Testis (tissue), 5 donors: ENCODE measurements at places on chromosomes 5 and 9. TPM values are rescaled to one million over a fixed set of nuclear protein-coding genes. Genes with fewer than 3 reads are reported as not detected.

DNA sequence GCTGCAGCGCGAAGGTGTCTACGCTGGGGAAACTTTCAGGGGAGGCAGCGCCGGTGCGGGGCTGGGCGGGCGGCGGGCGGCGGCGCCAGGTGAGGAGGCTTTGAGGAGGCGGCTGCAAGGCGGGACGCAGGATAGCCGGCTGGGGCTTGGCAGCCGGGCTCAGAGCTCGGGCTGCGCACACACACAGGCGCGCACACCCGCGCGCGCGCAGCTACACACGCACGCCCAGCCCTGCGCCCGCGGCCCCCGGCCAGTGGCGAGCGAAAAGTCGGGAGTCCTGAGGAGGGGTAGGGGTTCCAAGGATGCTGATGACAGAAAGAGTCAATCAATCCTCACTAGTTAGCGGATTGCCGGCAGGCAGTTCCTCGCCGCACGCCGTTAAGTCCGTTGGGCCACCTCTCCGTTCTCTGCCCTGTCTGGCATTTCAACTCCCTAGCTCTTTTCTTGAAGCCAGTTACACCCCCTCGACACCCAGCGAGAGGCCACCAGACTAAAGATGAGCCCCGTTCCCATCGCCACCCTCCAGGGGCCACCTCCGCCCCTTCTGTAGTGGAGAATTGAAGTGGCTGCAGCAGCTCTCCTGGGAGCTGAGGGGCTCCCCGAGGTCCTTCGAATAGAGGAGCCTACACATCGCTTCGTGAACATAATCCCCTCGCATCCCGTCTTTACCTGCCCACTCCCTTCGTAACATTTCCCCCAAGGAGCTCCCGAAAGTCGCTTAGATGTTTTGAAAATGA is 1640.3 kb upstream of the C9orf72 start:
- H3K27me3 ChIP-seq, result no peaks in the 10 kb centered on the region
- peak; percentile 61 for DNase-seq
- H3K4me3 ChIP-seq, result peak within 1 kb of the TSS; percentile 46
- no peak within 1 kb of the TSS for H3K27ac ChIP-seq

GRCh38 chr5:135996611-135997010 is 32.2 kb upstream of the TGFBI start:
- no peak overlapping the region for H3K4me3 ChIP-seq
- no peaks in the 10 kb centered on the region for H3K27me3 ChIP-seq
- H3K27ac ChIP-seq, result no peak overlapping the region
- H3K4me1 ChIP-seq, result peaks cover 5% of the 10 kb centered on the region
- no peaks in the 10 kb centered on the region for H3K36me3 ChIP-seq

- no peak overlapping the region for H3K27ac ChIP-seq
- H3K27me3 ChIP-seq, result no peaks in the 10 kb centered on the region
- H3K4me1 ChIP-seq, result no peaks in the 10 kb centered on the region
- DNase-seq, result no peak
- no peaks in the 10 kb centered on the region for H3K36me3 ChIP-seq
Observed at GRCh38 chr9:24721621-24722020, 175.9 kb upstream of the IZUMO3 start.

Gene KLF4
- 84.8 TPM for total RNA-seq

GRCh38 chr9:105971986-105972385 is 277.6 kb downstream of the TMEM38B start:
- no peaks in the 10 kb centered on the region for H3K36me3 ChIP-seq
- no peaks in the 10 kb centered on the region for H3K27me3 ChIP-seq
- no peak overlapping the region for H3K27ac ChIP-seq
- no peaks in the 10 kb centered on the region for H3K4me1 ChIP-seq
- no peak for DNase-seq

DNA sequence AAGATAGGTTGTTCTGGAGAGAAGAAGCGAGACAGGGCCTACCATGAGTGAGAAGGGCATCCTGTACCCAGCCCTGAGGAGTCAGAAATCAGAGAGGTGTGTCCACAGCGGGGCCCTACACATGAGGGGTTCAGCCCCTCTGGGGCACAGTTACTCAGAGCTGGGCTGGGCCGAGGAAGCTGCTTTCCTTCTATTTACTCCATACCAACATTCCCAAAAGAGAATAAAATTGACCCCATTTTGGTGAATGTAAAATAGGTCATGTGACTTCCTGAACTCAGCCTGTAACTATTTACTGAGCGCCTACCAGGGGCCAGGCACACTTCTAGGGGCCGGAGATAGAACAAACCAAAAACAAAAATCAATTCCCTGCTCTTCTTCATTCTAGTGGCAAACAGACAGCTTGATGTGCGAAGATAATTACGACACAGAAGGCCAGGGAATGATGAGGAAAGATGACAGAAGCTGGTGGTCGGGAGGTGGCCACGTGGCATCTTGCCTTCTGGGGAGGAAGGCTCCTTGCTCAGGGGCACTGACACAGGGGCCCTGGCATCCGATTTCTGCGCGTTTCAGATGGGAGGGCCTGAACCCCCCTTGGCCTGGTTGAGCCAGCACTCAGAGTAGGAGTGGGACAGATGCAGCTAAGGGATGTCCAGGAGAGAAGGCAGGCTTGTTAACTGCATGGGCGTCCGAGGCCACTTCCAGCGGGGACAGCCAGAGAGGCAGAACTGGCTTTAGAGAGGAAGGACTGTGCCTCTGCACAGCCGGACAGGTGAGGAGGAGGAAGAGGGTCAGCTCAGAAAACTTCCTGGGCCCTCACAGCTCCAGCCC is 121.8 kb downstream of the NSG2 start:
- H3K27ac ChIP-seq, result peak overlapping the region; percentile 4
- H3K36me3 ChIP-seq, result no peaks in the 10 kb centered on the region
- DNase-seq, result no peak
- H3K4me1 ChIP-seq, result peaks cover 14% of the 10 kb centered on the region
- H3K4me3 ChIP-seq, result no peak overlapping the region
- H3K27me3 ChIP-seq, result no peaks in the 10 kb centered on the region

DNA sequence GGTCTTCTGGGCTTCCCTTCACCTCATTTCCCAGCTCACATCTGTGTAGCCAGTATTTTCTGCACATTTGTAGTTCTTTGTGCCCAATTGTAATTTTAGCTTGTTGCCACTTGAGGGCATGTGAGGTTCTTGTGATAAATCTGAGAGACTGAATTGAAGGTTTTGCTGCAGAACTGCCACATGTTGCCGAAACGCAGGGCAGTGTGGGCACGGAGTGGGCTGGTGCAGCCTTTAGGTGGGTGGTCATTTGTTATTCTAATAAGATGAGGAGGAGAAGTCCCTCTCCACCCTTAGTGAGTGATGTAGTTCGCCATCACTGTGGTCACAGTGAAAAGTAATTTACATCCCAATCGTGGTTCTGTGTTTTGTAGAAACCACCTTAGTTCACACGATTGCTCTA is 21.2 kb downstream of the OTULIN start:
- no peak overlapping the region for H3K4me3 ChIP-seq
- H3K4me1 ChIP-seq, result peaks cover 25% of the 10 kb centered on the region
- H3K27ac ChIP-seq, result no peak overlapping the region
- no peaks in the 10 kb centered on the region for H3K36me3 ChIP-seq
- H3K27me3 ChIP-seq, result no peaks in the 10 kb centered on the region
- DNase-seq, result peak; percentile 48

DNA sequence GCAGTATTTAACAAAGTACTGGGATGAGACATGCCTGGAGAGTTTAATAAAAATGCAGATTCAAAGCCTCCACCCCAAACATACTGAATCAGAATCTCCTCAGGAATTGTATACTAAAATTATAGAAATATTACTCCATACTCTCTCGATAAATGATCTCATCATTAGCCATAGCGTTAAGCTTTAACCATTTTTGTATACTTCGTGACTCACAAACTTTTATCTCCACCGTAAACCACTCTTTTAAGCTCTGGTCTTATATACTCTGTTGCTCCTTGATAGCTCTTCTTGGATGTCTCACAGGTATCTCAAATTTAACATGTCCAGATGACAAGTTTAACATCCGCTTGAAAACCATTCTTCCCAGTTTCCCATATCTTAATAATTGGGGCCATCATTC is 327.8 kb downstream of the ADGRV1 start:
- no peak overlapping the region for H3K27ac ChIP-seq
- DNase-seq, result no peak
- H3K4me1 ChIP-seq, result no peaks in the 10 kb centered on the region
- H3K36me3 ChIP-seq, result no peaks in the 10 kb centered on the region
- H3K27me3 ChIP-seq, result no peaks in the 10 kb centered on the region

Gene GRXCR2
- total RNA-seq, result 0.31 TPM

DNA sequence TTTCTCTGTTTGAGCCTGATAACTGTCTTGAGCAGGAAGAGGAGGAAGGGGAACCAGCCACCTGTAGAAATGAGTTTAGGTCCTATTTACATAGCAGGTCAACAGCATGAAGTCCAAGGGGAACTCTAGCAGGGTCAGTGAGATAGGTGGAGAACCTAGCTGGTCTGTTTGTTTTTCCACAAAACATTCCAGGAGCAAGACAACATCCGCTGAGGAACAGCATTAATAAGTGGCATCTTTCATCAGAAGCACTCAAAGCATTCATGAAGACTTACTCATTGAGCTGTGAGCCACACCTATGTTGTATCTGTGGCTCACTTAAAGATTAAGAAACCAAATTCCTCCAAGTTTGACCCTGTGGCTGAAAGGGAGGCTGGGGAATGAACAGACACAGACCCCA is 115.9 kb downstream of the ACTBL2 start:
- H3K4me1 ChIP-seq, result no peaks in the 10 kb centered on the region
- no peak for DNase-seq
- H3K36me3 ChIP-seq, result no peaks in the 10 kb centered on the region
- no peak overlapping the region for H3K27ac ChIP-seq
- H3K27me3 ChIP-seq, result no peaks in the 10 kb centered on the region
- no peak overlapping the region for H3K4me3 ChIP-seq

- H3K27ac ChIP-seq, result no peak overlapping the region
- H3K36me3 ChIP-seq, result no peaks in the 10 kb centered on the region
- H3K27me3 ChIP-seq, result no peaks in the 10 kb centered on the region
- no peak overlapping the region for H3K4me3 ChIP-seq
- H3K4me1 ChIP-seq, result no peaks in the 10 kb centered on the region
Observed at GRCh38 chr5:168064933-168065622, 226.4 kb upstream of the WWC1 start.

DNA sequence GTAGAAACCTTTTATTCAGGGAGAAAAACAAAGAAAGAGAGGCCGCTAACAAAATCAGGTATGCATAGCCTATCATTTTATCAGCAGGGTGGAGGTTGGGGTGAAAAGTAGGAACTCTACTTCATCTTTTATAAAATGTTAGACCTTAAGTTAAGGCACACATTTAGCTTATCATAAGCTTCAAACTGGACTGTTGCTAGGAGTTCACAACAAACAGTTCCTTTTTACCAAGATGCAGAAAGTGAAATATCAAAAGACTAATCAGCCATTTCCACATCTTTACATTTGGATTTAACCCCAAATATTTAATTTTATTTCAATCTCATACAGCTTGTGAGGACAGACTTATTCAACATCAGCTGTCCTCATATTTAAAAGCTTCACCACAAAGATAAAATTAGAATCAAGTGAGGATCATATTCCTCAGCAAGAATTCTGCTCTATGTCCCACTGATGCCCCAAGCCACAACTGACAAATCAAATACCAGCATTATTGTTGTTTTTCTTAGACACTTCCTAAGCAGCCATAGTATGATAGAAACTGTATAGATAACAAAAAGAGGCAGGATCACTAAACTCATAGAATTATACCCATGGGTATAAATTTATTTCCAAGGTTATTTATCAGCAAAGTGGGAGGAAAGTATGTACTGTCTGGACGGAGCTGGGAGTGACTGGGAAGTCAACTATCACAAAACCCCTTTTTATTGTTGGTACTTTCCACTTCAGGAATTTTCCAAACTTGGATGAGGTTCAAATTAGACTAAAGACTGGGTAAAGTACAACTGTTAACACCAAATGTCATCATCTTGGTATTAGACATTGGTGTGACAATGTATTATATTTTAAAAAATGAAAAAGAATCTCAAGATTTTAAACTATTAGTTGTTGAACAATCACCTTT is 29.9 kb upstream of the MYOT start:
- peak overlapping the region; percentile 46 for H3K27ac ChIP-seq
- DNase-seq, result no peak
- no peaks in the 10 kb centered on the region for H3K36me3 ChIP-seq
- H3K27me3 ChIP-seq, result no peaks in the 10 kb centered on the region
- H3K4me3 ChIP-seq, result no peak overlapping the region

- DNase-seq, result no peak
- H3K36me3 ChIP-seq, result no peaks in the 10 kb centered on the region
- no peaks in the 10 kb centered on the region for H3K27me3 ChIP-seq
Observed at GRCh38 chr5:134083517-134083916, 31.0 kb upstream of the TCF7 start.

Gene HACD4
- 1.9 TPM for total RNA-seq

DNA sequence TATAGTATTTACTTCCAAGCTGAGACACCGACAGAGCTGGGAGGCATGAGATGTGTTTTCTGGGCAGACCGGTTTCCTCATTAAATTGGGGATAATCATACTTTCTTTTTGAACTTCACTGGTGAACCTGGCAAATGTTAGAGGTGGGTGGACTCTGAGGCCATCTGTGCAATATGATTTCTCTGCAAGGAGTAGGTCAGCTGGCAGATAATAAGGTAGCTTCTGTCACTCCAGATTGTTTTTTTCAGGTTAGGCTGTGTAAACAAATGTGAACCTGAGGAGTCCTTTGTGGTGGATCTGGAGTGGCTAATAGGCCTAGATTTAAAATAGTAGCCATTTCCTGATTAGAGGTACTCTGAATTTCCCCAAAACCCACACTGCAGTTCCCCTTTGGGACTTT is 75.4 kb upstream of the S1PR3 start:
- no peak overlapping the region for H3K4me3 ChIP-seq
- H3K27me3 ChIP-seq, result no peaks in the 10 kb centered on the region
- no peak overlapping the region for H3K27ac ChIP-seq
- H3K4me1 ChIP-seq, result no peaks in the 10 kb centered on the region
- no peak for DNase-seq

- H3K36me3 ChIP-seq, result no peaks in the 10 kb centered on the region
- H3K27me3 ChIP-seq, result no peaks in the 10 kb centered on the region
- peak overlapping the region; percentile 98 for H3K4me3 ChIP-seq
- no peak for DNase-seq
- H3K27ac ChIP-seq, result peak overlapping the region; percentile 99
Observed at GRCh38 chr9:6758248-6758497, 400 bp downstream of the KDM4C start.

GRCh38 chr9:74458832-74459231 is 38.3 kb upstream of the RORB start:
- H3K4me3 ChIP-seq, result no peak overlapping the region
- H3K4me1 ChIP-seq, result no peaks in the 10 kb centered on the region
- no peak overlapping the region for H3K27ac ChIP-seq
- no peaks in the 10 kb centered on the region for H3K27me3 ChIP-seq
- no peak for DNase-seq

- no peaks in the 10 kb centered on the region for H3K36me3 ChIP-seq
- no peaks in the 10 kb centered on the region for H3K27me3 ChIP-seq
- no peak overlapping the region for H3K4me3 ChIP-seq
- no peak for DNase-seq
- peak overlapping the region; percentile 72 for H3K27ac ChIP-seq
Observed at GRCh38 chr5:138926688-138927448, 51.7 kb upstream of the LRRTM2 start.

DNA sequence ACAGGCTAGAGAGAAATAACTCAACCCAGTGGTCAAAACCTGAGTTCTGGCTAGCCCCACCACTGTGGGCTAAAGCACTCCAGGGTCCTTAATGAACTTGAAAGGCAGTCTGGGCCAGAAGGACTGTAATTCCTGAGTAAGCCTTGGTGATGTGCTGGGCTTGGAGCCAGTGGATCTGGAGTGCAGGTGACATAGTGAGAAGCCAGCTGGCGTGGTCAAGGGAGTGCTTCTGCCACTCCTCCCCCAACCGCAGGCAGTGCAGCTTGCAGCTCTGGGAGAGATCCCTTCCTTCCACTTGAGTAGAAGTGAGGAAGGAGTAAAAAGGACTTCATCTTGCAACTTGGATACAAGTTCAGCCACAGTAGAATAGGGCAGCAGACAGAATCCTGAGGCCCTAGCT is 424.0 kb downstream of the CDH18 start:
- H3K4me1 ChIP-seq, result no peaks in the 10 kb centered on the region
- no peak for DNase-seq
- no peak overlapping the region for H3K4me3 ChIP-seq
- no peaks in the 10 kb centered on the region for H3K27me3 ChIP-seq
- H3K27ac ChIP-seq, result no peak overlapping the region
